Midbrain (tissue), 1 donor: ENCODE measurements at places on chromosomes 12 and 14.

DNA sequence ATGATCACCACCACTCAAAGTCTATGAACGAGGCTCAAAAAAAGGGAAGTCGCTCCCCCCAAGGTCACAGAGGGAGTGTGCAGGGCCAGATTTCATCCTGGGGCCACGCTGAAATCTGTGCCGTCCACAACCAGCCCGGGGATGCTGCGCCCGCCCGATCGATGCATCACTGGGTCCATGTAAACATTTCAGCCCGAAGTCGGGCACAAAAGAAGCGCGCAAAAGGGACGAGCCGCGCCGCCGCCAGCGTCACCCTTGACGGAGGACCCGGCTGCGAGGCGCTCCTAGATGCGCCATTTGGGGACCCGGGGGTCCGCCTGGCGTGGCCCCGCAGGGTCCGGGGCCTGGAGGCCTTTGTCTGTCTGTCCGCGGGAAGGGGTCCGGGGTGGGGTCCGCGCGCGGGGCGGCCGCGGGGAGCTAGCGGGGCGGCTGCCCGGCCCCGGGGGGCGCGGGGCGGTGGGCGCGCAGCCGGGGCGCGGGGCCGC lies 503 bp downstream of the FBXO21 start:
- DNase-seq: peak; percentile 11

- no peak for DNase-seq
Measured at GRCh38 chr12:39966256-39966655, 139.6 kb downstream of the SLC2A13 start.

GRCh38 chr14:39948235-39948634 lies 516.0 kb upstream of the FBXO33 start:
- DNase-seq: no peak

GRCh38 chr12:120032242-120032641 lies 43.2 kb downstream of the BICDL1 start:
- DNase-seq: no peak

- DNase-seq: no peak
Measured at GRCh38 chr12:45291518-45291917, 75.6 kb downstream of the ANO6 start.

DNA sequence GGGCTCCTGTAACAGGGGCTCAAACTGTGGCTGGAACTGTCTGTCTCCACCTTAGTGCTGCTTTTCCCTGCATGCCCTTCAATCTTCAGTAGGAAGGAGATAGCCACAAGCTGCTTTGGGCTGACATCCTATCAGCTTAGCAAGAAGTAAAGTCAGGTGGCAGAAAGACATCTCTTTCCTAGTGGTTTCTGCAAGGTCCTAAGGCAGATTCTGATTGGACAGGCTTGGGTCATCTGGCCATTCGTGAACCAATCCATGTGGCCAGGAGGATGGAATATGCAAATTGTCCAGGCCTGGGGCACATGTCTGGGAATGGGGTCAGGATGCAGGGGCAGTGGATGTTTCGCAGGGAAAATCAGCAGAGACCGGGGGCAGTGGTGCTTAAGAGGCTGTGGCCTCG lies 5.2 kb downstream of the RITA1 start:
- DNase-seq: peak; percentile 31

- no peak for DNase-seq
Measured at GRCh38 chr14:91956616-91957015, 9.1 kb upstream of the FBLN5 start.

DNA sequence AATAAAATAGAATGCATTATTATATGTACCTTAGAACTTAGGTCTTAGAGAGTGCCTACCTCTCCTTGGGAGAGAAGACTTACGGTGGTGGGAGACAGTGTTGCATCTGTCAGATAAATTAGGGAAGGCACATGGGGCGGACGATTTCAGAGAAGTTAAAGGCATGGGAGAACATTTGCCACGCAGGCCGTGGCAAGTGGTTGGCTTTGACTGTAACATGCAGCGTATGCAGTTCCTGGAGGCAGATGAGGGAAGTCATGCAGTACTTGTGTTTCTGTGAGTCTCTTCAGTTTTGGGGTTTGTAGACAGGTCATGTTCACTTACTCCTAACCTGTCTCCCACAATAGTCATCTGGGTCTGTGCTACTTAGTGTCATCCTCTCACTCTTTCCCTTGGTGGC lies 43.6 kb downstream of the ETV6 start:
- peak; percentile 12 for DNase-seq

- DNase-seq: no peak
Measured at GRCh38 chr12:5716201-5716600, 228.9 kb downstream of the ANO2 start.
